ENCODE measurements at places on chromosomes 13 and 19. TPM values are rescaled to one million over a fixed set of nuclear protein-coding genes. Genes with fewer than 3 reads are reported as not detected.

DNA sequence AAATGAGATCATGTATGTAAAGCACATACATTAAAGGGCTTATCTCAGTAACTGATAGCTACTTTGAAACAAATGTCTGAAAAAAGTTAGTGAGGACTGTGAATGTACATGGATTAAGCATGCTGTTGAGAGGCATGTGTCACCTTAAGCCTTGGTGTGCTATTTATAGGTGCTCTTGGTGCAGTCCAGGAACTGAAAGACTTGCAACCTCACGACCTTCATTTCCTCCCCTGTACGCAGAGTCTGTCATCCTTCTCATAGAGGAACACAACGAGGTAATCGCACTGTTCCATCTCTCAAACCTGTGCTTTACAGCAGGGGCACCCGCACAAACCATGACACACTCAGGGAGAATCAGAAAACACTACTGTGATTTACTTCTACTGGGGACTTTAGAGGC, 65.6 kb downstream of the UFM1 start:
- H3K27ac ChIP-seq, result no peak overlapping the region
- no peaks in the 10 kb centered on the region for H3K4me1 ChIP-seq
- no peak for DNase-seq
- no peaks in the 10 kb centered on the region for H3K36me3 ChIP-seq

DNA sequence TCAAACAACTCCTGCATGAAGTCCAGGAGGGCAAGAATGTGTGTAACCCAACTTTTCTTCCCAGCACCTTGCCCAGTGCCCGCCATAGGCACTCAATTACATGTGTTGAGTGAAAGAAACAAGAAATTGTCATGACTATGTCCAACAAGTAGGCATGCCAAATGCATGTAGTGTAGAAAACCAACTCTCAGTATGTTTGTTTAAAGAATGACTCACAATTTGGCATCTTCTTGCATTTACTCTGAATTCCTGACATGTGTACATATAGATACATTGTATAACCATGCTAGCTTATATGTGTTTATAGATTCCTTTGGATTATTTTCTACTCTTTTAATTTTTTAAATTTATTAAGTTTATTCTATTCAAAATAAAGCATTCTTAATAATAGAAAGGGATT, 305.0 kb downstream of the EFNB2 start:
- H3K36me3 ChIP-seq, result no peaks in the 10 kb centered on the region
- H3K27me3 ChIP-seq, result no peaks in the 10 kb centered on the region

DNA sequence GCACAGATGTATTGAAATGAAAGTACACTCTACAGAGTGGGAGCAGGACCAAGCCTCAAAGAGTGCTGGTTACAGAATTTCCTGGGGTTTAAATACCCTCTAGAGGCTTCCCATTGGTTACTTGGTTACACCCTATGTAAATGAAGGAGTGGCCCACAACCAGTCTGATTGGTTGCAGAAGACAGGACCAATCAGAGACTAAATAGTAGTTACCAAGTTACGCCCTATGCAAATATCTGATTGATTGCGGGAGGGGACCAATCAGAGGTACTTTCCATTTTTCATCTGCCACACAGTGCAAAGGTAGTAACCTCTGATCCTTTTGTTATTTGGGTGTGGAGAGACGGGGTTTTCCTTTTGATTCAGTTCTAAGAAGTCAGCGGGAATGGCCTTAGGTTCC, 5.5 kb upstream of the ZFP82 start:
- peaks cover 3% of the 10 kb centered on the region for H3K4me1 ChIP-seq
- DNase-seq, result no peak
- H3K27me3 ChIP-seq, result peaks cover 22% of the 10 kb centered on the region
- H3K27ac ChIP-seq, result no peak overlapping the region

DNA sequence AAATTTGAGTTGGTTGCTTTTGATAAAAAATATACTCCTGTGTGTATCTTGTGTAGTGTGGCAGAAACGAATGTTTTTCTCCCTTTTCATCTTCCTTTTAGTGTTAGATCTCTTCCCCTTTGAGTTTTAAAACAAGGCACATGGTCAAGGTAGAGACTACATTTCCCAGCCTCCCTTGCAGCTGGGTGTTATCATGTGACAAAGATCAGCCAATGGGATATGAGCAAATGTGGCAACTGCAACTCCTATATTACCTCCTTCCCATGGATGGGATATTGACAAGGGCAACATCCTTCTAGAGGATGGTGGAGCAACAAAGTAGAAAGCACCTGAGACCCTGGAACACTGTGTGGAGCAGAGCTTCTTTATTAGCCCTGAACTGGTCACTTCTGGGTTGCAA, 42.4 kb downstream of the ADGRE3 start:
- H3K27ac ChIP-seq, result no peak overlapping the region
- DNase-seq, result no peak
- no peaks in the 10 kb centered on the region for H3K36me3 ChIP-seq
- no peaks in the 10 kb centered on the region for H3K27me3 ChIP-seq

GRCh38 chr19:2423071-2423914, 4.1 kb downstream of the TIMM13 start:
- peaks cover 6% of the 10 kb centered on the region for H3K4me1 ChIP-seq
- H3K36me3 ChIP-seq, result no peaks in the 10 kb centered on the region
- no peaks in the 10 kb centered on the region for H3K27me3 ChIP-seq

GRCh38 chr13:45101327-45102018, 18.8 kb upstream of the GTF2F2 start:
- no peak for DNase-seq
- H3K4me1 ChIP-seq, result no peaks in the 10 kb centered on the region
- no peak overlapping the region for H3K27ac ChIP-seq
- H3K27me3 ChIP-seq, result peaks cover 9% of the 10 kb centered on the region

DNA sequence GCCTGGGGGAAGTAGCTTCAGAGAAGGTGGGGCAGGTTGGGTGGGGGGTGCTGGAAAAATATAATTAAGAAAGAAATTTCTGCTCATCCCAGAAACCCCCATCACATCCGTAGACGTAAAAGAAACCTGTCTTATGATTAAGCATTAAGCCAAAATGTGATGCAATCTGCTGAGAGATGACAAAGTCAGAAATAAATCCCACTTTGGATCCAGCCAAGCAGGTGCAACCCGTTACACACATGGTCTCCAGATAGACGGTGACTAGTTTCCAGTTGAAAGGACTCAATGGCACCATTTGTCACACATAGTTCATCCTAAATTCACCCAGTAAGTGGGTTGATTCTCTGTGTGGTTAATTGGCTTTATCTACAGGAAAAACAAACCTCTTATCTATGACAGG, 34.1 kb downstream of the PSG5 start:
- no peak for DNase-seq
- no peak overlapping the region for H3K27ac ChIP-seq
- H3K4me3 ChIP-seq, result no peak overlapping the region
- no peaks in the 10 kb centered on the region for H3K4me1 ChIP-seq

The PRODH2 gene
- total RNA-seq, result not detected

The GGN gene
- total RNA-seq, result not detected

The ANKRD10 gene
- total RNA-seq, result 95.5 TPM
